Urinary bladder (tissue), 4 donors: ENCODE measurements at places on chromosomes 6 and 20. TPM values are rescaled to one million over a fixed set of nuclear protein-coding genes. Genes with fewer than 3 reads are reported as not detected.

The MOXD1 gene
- total RNA-seq: 123 TPM

The PAK5 gene
- total RNA-seq: 0.48 TPM

The HLA-DOB gene
- 0.42 TPM for total RNA-seq

The C20orf204 gene
- 0.95 TPM for total RNA-seq

The TPBG gene
- 27.0 TPM for total RNA-seq

The PLN gene
- total RNA-seq: 178 TPM

The HTR1B gene
- total RNA-seq: 0.79 TPM

The ADGB gene
- 0.05 TPM for total RNA-seq

The FGD2 gene
- total RNA-seq: 12.8 TPM

The TRERF1 gene
- 12.1 TPM for total RNA-seq

The TUBB2B gene
- 55.6 TPM for total RNA-seq

The BCAS1 gene
- 28.1 TPM for total RNA-seq

The GSTA3 gene
- total RNA-seq: not detected

The TINAG gene
- total RNA-seq: 0.16 TPM

The TMEM242 gene
- 12.1 TPM for total RNA-seq

The CLPSL1 gene
- not detected for total RNA-seq

The IER3 gene
- 4.8 TPM for total RNA-seq

The ATF6B gene
- total RNA-seq: 28.8 TPM

The GHRH gene
- total RNA-seq: not detected

The SLC26A8 gene
- total RNA-seq: 0.11 TPM

The MEP1A gene
- not detected for total RNA-seq

The DEFB132 gene
- total RNA-seq: not detected

The TSBP1 gene
- total RNA-seq: not detected
